ENCODE measurements at places on chromosomes 4 and X.

DNA sequence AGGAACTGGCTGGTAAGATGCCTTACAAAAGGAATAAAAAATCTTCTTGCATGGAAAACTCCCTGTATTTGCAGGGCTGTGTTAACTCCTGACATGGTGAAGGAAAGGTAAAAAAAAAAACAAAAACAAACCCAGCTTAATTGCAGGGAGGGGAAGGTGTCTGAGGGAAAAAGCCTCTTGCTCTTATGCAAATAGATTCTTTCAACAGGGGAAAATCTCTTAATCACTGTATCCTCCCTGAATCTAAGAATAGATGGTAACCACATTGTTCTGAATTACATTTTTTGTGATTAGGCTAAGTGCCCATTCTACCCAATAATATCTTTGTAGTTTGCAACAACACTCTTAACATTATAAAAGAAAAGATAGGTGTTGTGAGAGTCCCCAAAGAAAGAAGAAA lies 172.6 kb downstream of the RBM46 start:
- DNase-seq, result no peak

GRCh38 chrX:129545408-129545807 lies 5.3 kb downstream of the OCRL start:
- no peak for DNase-seq

DNA sequence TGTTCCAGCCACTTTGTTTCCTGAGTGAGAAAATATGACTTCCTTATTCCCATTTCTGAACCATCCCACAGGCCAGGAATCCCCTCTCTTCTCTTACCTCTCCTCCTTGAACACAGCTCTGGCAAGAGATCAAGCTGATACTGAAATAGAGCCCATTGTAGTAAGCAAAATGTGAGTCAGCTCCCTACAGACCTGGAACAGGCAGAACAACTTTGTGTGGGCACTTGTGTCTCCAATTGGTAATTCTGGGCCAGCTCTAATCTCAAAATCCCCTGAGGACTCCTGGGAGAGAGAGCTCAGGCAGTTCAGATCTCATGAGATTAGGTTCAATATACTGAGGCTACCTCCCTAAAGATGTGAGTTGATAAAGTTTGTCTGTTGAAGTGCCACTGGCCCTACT lies 213.5 kb downstream of the GUCY2F start:
- DNase-seq, result no peak

DNA sequence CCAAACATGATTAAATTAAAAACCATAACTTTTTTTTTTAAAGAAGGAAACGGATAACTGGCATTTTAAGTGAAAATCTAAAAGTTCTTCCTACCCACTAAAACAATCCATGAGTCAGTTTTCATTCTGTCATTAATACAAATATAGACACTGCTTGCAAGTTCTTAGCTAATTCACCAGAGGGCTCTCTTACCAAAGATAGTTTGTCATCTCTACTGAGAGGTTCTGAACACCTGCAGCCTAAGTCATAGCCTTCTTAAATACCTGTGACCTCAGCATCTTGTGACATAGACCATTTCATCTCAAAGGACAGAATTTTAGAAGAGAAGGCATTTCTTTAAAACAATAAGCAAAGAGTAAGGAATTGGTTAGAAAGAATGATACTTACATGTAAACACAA lies 65.3 kb upstream of the FAM120C start:
- peak; percentile 18 for DNase-seq

- no peak for DNase-seq
These were observed 154.3 kb upstream of the GIMD1 start for GRCh38 chr4:106522839-106523238.

DNA sequence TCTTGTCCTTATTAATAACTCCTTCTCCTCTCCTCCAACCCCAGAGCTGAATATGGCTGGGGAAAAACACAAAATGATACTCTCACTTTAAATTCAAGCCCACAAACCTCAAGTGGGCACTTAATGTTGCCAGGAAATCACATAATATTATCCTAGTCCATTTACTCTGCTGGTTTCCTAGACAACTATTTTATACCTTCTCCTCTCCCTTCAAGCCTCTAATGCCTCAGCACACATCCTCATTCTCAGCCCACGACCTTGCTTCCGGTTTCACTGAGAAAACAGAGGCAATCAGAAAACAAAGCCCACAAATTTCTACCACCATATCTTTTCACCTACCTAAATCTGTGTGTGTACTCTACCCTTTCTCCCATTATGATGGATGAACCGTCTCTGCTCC lies 12.1 kb upstream of the CLCN5 start:
- DNase-seq, result no peak

GRCh38 chrX:38857736-38858523 lies 56.7 kb downstream of the MID1IP1 start:
- DNase-seq, result peak; percentile 55

- no peak for DNase-seq
These were observed 248.5 kb downstream of the ENOX2 start for GRCh38 chrX:130654409-130654950.

DNA sequence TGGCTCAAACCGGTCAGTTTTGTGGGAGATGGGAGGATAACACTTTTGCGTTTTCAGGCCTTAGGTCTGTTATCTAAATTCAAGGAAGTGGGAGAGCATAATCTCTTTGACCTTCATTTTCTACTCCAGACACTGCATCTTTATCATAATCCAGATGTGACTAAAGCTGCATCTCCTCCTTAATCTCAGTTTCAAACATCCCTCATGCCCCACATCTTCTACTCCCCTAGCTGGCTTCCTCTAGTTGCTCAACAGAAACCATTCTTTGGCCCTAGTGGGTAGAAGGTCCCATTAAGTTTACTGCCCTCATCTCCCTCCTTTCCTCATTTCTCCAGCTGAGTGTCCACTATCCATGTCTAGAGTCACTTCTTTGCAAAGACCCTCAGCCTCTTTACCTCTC lies 18.8 kb upstream of the RASL11B start:
- DNase-seq, result no peak

DNA sequence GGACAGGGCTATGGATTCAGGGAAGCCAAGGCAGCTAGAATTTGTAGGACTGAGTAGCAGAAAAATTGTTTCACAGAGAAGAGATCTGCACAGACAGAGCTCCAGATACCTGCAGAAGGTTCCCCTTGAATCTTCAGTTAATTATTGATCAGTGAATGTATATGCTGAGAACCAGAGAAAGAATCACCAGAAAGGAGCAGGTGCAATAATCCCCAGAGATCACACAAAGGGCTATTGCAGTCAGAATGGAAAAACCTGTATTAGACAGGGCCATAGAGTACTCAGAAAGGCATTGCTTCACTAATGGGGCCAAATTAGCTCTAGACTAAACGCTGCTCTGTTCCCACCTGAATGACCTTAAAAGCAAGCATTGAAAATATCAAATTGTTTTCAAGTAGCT lies 35.5 kb upstream of the SMAD1 start:
- no peak for DNase-seq

DNA sequence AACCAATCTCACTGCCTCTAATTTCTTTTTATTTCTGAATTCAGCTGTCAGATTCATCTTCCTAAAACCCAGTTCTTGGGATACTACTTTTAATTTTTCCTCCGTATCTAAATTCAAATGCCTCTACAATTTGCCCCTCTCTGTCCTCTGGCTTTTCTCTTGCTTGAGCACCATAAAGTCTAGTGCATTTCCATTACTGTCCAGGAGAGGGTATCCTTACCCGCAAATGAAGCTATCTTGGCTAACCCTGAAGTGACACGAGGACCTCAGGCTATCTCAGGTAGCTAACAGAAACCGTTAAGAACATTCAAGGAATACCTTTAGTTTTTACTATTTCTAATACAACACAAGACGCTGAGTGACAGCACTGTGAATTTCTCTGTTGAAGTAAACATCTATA lies 49.4 kb upstream of the PRR32 start:
- DNase-seq, result peak; percentile 64

DNA sequence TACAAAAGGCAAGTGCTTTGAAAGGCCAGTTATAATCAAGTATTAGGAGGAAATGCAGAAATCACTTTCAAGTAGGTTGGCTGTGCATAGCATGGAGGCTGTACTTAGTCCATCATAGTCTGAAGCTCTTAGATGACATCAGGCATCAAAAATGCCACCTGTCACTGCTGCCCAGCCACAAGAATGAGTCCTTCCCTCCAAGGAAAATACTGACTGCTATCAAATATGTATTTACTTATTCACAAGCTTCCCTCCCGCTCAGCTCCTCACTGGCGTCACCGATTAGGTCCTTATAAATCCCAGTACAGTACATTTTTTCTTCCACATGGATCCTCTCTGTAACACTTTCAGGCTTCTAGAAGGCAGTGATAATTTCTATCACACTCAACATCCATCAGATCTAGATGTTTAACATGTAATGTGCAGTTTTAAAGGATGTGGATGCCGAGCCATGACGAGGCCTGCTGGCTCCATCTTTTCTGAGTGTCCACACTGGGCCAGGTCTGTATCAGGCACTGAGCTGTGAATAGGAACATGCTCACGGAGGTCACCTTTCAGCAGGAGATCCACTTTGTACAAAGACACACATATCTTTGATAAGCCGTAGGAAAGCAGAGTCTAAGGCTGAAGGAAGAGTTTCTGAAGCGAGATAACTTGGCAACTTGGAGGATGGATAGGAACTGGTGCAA lies 121.9 kb downstream of the PALLD start:
- no peak for DNase-seq

GRCh38 chrX:97841544-97842179 lies 958.0 kb downstream of the RPA4 start:
- no peak for DNase-seq

DNA sequence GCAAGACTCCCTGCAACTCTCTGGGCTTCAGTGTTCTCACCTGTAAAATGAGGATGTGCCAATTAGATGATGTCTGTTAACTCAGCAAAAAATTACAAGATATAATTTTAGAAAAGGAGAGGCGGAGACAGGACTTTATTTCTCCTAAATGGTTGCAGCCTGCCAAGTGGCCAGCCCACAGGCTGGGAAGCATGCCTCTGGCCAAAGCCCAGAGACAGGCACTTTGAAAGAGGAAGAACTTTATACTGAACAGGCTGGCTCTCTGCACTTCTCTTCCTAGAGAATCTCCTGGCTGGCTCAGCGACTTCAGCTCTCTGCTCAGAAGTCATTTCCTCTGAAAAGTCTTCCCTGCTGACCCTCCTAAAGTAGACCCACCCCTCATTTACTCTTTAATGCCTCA lies 3.7 kb downstream of the PRDM5 start:
- peak; percentile 16 for DNase-seq

DNA sequence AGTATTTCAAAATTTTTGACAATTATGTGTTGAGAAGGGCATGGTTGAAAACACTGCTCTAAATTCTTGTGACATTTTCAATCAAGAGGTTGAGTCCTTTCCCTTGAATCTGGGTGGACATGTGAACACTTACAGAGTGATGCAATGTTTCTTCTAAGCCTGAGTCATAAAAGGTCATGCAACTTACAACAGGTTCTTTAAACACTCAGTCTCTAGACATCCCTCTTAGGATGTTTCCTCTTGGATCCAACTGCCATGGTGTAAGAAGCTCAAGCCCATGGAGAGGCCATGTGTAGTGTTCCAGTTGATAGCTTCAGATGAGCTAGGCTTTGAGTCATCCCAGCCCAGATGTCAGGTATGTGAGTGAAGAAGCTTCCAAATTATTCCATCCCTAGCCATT lies 232.2 kb upstream of the MAOA start:
- DNase-seq, result no peak

DNA sequence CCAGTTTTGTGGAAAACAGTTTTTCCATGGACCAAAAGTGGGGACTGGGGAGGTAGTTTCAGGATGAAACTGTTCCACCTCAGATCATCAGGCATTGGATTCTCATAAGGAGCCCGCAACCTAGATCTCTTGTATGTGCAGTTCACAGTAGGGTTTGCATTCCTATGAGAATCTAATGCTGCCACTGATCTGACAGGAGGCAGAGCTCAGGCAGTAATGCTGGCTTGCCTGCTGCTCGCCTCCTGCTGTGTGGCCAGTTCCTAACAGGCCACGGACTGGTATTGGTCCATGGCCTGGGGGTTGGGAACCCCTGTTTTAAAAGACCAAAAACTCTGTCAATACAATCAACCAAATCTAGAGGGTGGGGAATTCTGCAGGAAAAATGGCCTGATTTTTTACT lies 100.0 kb upstream of the EOLA2 start:
- peak; percentile 9 for DNase-seq

DNA sequence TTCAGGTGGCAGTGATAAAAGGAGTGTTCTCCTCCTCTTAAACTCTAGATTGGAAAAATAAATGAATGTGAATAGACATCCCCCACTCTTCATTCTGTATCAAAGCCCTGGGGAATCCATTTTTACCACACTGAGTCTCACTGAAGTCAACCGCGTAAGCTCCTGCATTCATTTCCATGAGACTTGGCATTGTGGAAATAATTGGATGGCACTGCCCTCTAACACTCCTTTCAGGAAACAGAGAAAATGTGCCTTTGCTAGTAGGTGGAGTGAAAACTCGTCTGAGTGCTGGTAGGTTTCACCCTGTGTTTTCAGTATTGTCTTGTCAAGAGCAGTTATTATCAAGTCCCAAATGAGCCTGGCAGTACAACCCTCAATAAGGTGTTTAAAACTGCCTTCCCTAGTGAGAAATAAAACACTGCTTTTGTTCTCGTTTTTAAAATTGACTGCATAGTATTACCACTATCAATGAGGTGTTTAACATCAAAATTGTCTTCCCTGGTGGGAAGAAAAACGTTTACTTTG lies 9.7 kb upstream of the CDKN2AIP start:
- no peak for DNase-seq

- DNase-seq, result no peak
These were observed 30.9 kb downstream of the REELD1 start for GRCh38 chr4:146245246-146245645.

GRCh38 chr4:182928061-182928460 lies 10.9 kb upstream of the DCTD start:
- peak; percentile 36 for DNase-seq

DNA sequence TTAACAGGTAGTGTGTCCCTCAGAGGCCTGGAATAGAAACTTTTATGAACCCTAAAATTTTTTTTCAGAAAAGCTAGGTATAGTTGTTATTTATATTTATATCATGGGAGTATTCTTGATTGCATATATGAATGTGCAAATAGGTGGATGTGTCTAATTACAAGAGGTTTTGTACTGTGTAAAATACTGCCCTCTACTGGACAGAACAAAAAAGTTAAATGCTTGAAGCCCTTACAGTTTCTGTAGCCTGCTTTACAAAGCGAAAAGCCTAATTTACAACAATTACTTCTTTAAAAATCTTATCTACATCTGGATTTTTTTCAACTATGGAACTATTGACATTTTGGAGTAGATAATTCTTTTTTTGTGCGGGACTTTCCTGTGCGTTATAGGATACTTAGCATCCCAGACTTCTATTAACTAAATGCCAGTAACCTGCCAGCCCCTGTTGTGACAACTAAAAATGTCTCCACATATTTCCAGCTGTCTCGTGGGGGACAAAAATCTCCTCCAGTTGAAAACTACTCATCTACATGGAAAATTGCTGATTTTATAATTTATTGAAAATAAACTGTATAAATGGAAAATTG lies 35.1 kb downstream of the ENPEP start:
- DNase-seq, result peak; percentile 63

GRCh38 chrX:68693481-68694434 lies 46.3 kb downstream of the STARD8 start:
- peak; percentile 89 for DNase-seq

All from mesendoderm (in vitro differentiated cells).